ENCODE measurements at places on chromosomes 7 and 10.

- DNase-seq, result no peak
- H3K36me3 ChIP-seq, result no peaks in the 10 kb centered on the region
- no peaks in the 10 kb centered on the region for H3K27me3 ChIP-seq
- no peak overlapping the region for H3K4me3 ChIP-seq
- no peaks in the 10 kb centered on the region for H3K4me1 ChIP-seq
- H3K27ac ChIP-seq, result no peak overlapping the region
Measured at GRCh38 chr7:93964813-93965212, 39.3 kb downstream of the BET1 start.

DNA sequence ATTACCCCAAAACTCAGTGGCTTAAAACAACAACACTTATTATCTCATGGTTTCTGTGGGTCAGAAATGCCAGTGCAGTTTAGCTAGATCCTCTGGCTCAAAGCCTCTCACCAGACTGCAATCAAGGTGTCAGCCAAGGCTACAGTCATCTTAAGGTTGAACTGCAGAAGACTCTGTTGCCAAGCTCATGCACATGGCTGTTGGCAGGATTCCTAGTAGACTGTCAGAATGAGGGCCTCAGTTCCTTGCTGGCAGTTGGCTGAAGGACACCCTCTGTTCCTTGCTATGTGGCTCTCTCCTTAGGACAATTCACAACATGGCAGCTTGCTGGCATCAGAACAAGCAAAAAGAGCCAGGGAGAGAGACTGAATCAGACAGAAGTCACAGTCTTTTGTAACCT, 34.7 kb downstream of the TOMM7 start:
- no peak overlapping the region for H3K27ac ChIP-seq
- DNase-seq, result no peak
- no peaks in the 10 kb centered on the region for H3K4me1 ChIP-seq
- H3K27me3 ChIP-seq, result no peaks in the 10 kb centered on the region

GRCh38 chr7:27121684-27122076, 8.9 kb downstream of the HOXA4 start:
- H3K36me3 ChIP-seq, result no peaks in the 10 kb centered on the region
- H3K4me3 ChIP-seq, result peak overlapping the region; percentile 32
- peak overlapping the region; percentile 53 for H3K27ac ChIP-seq

- H3K4me1 ChIP-seq, result no peaks in the 10 kb centered on the region
- H3K36me3 ChIP-seq, result no peaks in the 10 kb centered on the region
- no peak for DNase-seq
- no peak overlapping the region for H3K27ac ChIP-seq
- no peak overlapping the region for H3K4me3 ChIP-seq
Measured at GRCh38 chr10:29229258-29229705, 59.6 kb upstream of the LYZL1 start.

GRCh38 chr7:66013938-66014337, 31.9 kb upstream of the GUSB start:
- no peak overlapping the region for H3K4me3 ChIP-seq
- H3K27me3 ChIP-seq, result no peaks in the 10 kb centered on the region
- peak; percentile 29 for DNase-seq
- H3K4me1 ChIP-seq, result no peaks in the 10 kb centered on the region
- no peaks in the 10 kb centered on the region for H3K36me3 ChIP-seq

DNA sequence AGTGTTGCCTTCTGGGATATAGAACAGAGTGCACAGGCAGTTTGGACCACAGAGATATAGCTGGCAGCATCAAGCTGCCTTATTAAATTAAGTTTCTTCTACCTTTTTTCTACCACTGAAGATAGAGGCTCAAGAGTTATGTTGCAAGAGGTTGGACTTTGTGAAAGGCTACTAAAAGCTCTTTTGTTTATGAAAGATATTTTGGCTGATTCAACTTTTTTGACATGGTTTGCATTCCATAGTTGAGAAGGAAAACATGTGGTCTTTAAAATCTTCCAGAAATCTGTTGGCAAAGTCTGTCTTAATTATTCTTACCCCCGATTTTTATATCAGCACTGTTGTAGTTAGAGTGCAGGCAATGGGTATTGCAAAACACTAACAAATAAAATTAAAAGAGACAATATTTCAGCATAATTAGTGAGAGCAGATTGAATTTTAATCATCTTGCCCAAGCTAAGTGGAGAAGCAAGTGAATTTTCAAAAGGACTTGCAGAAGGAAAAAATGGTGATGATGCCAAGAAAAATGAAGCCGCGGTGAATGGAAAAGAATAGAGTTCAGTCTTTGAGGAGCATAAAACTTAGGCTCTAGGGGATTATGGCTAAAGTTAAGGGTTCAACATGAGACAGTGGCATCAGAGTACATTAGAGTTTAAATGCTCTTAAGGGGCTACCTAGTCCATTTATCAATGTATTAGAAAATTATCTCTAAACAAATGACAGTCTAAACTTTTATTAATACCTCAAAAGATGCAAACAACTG, 450.9 kb upstream of the CNTNAP2 start:
- no peaks in the 10 kb centered on the region for H3K36me3 ChIP-seq
- DNase-seq, result no peak
- no peaks in the 10 kb centered on the region for H3K27me3 ChIP-seq
- H3K4me3 ChIP-seq, result no peak overlapping the region

DNA sequence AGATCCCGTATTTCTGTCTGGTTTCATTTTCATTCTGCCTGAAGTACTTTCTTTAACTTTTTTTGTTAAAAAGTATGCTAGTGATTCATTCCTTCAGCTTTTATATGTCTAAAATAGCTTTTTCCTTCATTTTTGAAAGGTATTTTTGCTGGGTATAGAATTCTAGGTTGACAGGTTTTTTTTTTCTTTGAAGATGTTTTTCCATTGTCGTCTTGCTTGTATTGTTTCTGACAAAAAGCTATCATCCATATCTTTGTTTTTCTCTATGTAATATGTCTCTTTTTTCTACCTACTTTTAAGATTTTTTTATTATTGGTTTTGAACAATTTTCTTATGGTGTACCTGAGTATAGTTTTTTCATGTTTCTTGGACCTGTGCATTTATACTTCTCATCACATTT, 8.2 kb downstream of the CUTC start:
- no peak overlapping the region for H3K27ac ChIP-seq
- DNase-seq, result no peak
- peaks cover 93% of the 10 kb centered on the region for H3K36me3 ChIP-seq
- H3K4me3 ChIP-seq, result no peak overlapping the region
- peaks cover 32% of the 10 kb centered on the region for H3K4me1 ChIP-seq
